Retinal pigment epithelial cell (primary cell): ENCODE measurements at places on chromosomes 3 and 15.

GRCh38 chr3:29695201-29695600, 414.3 kb downstream of the RBMS3 start:
- no peak for DNase-seq

- no peak for DNase-seq
Observed at GRCh38 chr3:158084651-158085050, 21.6 kb downstream of the SHOX2 start.

GRCh38 chr3:189563853-189564563, 67.2 kb upstream of the TP63 start:
- no peak for DNase-seq

GRCh38 chr3:5072100-5072816, 49.8 kb upstream of the ARL8B start:
- no peak for DNase-seq

DNA sequence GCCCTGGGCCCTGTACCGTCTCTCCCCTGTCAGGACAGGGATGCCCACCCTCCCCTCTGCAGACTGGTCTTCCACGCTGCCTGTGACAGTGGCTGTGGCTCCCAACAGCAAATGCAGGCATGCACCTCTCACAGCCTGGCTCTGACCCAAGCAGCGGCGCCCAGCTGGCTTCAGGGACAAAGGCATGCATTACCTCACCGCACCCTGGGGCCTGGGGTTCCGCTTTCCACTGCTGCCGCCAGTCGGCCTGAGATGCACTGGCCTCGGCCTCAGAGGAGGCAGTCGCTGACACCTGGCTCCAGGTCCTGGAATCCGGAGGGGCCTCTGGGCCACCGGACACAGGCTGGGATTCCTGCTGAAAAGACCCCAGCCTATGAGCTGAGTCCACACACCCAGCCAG, 70.3 kb downstream of the SCN5A start:
- DNase-seq: no peak

GRCh38 chr3:180420804-180421203, 181.2 kb upstream of the TTC14 start:
- no peak for DNase-seq

- no peak for DNase-seq
Observed at GRCh38 chr3:160977773-160978172, 127.4 kb downstream of the B3GALNT1 start.
